Keratinocyte (primary cell): ENCODE measurements at places on chromosomes 12 and 14.

GRCh38 chr12:10722502-10722904 is 620 bp downstream of the YBX3 start:
- no peak for DNase-seq

- no peak for DNase-seq
Measured at GRCh38 chr14:89409961-89410360, 7.1 kb downstream of the FOXN3 start.

DNA sequence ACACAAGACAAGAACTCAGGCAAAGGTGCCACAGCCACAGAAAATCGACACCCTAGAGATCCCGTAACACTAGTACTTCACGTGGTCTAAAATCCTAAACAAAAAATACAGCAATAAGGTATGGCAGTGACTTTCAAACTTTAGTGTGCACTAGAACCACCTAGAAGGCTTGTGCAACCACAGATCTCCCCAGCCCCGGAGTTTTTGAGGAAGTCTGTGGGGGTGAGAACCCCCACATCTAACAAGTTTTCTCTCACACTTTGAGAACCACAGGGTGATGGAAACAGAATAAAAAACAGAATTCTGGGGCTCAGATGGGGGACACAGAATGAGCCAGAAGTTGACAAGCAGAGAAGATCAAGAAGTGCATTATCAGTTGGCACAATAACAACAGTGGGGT is 254.0 kb downstream of the ANO6 start:
- DNase-seq: no peak

DNA sequence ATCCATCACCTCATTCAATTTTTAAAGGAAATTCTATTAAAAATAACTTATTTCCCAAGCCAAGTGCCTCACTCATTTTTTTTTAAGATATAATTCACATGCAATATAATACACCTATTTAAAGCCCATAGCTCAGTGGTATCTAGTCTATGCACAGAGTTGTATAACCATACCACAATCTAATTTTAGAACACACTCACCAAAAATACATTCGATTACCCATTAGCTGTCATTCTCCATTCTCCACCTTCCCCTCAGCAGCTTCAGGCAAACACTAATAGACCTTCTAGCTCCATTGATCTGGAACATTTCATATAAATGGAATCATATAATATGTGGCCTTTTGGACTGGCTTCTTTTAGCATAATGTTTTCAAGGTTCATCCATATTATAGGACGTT is 49.5 kb downstream of the CLMN start:
- DNase-seq: no peak
